ENCODE measurements at places on chromosomes 7 and 10.
A peak's percentile ranks its signal among the peaks of the same experiment; 100 is the strongest.

GRCh38 chr7:75048435-75049379 is 24.9 kb downstream of the RCC1L start:
- no peak for DNase-seq

GRCh38 chr10:30294476-30295240 is 54.4 kb downstream of the MTPAP start:
- no peak for DNase-seq

DNA sequence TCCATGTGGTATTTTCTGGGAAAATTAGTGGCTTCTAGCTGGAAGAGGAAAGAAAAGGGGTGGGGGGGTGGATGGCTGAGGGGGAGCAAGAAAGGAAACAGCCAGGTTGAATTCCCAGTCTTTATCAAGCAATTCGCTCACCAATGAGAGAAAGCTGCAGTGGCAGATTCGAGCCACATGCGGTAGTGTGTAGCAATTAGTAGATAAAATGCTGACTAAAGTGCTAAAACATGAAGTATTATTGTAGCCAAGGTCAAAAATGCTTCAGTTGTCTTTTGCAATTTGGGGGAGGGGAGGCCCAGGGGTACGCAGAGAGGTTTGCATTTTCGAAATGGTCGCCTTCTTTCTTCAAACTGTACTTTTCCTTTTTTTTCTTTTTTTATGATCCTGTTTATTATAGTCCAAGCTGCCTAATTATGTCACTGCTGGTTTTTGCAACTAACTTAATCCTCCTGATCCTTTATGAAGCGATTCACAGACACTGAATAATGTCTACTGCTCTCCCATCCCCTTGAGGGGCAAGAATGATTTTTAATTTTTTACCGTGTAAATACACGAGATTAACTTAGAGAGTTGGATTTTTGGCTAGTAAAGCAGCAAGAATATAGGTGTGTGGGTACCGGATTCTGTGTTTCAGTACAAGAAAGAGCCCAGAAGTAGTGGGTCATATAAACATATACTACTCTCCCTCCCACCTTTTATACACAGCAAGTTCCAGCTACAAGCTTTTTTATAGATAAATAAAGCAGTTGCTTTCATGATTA is 3.6 kb upstream of the ARID5B start:
- DNase-seq: no peak

GRCh38 chr7:117283371-117283770 is 39.5 kb downstream of the WNT2 start:
- no peak for DNase-seq

DNA sequence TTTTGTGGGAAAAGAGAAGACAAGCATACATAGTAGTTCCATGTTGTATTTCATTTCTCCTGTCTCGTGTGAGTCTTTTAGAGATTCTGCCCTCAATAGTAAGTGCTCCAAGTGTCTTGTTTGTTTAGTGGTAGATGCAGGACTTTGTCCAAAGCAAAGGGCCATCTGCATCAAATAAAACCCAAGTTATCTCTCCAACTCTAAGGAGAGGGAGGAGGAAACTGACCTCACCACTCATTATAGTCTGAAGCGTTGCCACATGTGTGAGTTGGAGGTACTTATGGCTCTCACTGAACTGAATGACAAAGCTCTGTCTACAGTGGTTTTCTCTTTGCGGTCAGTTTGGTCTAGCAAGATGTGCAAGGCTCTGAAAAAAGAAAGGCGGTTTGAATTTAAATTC is 272.6 kb downstream of the DOCK4 start:
- no peak for DNase-seq

GRCh38 chr10:29266641-29267040 is 22.2 kb upstream of the LYZL1 start:
- DNase-seq: no peak

- DNase-seq: no peak
Measured at GRCh38 chr7:136293841-136294391, 316.8 kb upstream of the MTPN start.

- DNase-seq: peak; percentile 49
Measured at GRCh38 chr7:45259966-45260646, 102.5 kb downstream of the RAMP3 start.

GRCh38 chr7:57308631-57309408 is 141.2 kb upstream of the ZNF716 start:
- DNase-seq: no peak

DNA sequence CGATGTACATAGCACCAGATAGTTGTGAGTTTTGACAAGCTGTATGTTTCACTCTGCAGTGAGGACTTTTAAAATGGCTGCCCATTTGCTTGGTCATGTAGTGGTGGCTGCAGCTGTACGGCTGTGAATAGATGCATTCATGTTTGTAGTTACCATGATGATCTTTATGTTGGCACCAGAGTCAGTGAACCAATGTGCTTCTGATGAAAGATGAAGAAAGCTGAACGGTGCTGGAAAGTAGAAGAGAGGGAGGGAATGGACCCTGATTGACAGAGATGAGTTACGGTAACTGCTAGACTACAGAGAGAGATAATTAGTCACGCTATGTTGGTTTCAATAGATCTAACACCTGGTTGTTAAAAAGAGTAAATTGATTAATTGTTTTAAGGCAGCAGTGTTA is 256.8 kb downstream of the CELF2 start:
- no peak for DNase-seq

GRCh38 chr7:3280445-3280844 is 20.6 kb upstream of the SDK1 start:
- no peak for DNase-seq

- DNase-seq: no peak
Measured at GRCh38 chr10:34113504-34114225, 701.4 kb downstream of the PARD3 start.

Data from activated CD8-positive, alpha-beta memory T cell treated with anti-CD3 and anti-CD28 coated beads for 1 hour (primary cell).